Activated CD8-positive, alpha-beta memory T cell treated with anti-CD3 and anti-CD28 coated beads for 1 hour (primary cell): ENCODE measurements at places on chromosomes 11 and 22.

DNA sequence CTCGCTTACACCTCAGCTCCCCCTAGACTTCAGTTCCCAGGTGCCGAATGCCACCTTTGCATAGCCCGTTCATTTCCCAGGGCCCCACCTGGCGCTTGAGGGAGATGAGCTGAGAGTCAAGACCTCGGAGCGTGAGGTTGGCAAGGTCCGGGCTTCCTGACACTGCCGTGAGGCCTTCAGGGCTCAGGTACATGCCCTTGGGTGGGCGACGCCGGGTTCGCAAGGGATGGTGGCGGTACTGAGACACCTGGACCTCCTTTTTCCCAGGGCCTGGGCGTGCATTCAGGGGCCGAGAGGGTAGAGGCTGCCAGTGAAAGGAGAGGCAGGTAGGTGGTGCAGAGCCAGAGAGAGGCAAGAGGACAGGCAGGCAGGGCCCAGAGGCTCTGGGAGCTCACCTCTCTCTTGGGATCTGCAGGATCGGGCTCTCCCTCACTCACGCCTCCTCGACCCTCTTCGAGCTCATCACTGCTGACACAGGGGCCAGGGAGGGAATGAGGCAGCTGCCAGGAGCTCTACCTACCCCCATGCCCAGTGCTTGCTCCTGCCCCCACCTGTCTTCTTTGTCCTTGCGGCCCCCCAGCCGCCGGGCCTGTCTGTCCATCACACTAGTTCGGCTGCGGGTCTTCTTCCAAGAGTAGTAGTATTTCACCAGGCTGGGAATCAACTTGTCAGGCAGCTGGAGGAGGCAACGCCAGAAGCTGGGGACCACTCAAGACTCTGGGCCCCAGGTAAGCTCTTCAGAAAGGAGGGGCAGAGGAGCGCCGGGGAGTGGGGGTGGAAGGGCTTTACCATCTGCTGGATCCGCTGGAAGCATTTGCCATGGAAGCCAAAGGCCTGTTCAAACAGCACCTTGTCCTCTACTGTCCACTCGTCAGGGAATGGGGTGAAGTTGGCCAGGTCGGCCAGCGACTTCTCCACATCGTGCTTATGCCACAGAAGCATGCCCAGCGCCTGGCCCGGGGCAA is 2.8 kb downstream of the RCOR2 start:
- DNase-seq = no peak

DNA sequence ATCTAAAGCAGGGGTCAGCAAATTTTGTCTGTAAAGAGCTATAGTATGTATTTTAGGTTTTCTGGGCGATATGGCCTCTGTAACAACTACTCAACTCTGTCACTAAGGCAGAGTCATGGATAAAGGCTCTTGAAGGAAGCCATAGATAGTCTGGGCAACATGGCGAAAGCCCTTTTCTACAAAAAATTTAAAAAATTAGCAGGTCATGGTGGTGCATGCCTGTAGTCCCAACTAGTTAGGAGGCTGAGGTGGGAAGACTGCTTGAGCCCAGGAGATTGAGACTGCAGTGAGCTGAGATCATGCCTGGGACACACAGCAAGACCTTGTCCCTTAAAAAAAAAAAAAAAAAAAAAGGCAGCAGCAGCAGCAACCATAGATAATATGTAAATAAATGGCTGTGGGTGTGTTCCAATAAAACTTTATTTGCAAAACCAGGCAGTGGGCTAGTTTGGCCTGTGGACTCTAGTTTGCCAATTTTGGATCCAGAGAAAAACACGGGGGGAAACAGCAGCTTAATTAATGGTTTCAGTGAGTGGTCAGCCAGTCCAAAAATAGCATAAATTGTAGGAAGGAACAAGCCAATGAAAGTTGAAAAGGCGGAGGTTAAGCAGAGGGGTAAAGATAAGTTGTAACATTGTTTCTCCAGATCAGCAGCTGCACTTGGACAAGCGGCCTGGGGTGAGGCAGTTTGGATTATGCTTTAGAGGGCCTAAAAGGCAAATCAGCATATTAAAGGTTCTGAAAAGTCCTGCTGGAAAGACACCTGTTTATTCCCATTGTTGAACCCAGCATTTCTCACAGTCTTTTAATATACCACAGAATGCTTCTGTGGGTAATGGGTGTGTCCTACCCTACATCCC is 62.6 kb downstream of the KIAA1671 start:
- DNase-seq = no peak

- no peak for DNase-seq
Observed at GRCh38 chr11:132610216-132610615, 922.1 kb downstream of the OPCML start.

DNA sequence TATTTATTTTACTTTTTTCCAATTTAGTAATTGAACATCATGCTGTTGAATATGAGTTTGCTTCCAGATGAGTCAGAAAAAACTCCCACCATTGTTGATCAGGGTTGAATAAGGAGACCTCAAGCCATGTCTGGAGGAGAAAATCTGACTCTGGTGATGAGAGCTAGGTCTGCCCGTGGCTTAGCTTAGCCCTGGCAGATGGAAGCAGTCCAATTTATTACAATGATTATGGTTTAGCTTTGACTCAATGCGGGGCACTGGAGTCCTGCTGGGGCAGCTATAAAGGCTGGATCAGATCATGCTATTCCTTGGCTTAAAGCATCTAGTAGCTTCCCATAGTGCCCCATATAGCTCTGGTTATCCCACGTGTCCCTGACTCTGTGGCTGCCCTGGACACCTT is 506.5 kb downstream of the MN1 start:
- no peak for DNase-seq

DNA sequence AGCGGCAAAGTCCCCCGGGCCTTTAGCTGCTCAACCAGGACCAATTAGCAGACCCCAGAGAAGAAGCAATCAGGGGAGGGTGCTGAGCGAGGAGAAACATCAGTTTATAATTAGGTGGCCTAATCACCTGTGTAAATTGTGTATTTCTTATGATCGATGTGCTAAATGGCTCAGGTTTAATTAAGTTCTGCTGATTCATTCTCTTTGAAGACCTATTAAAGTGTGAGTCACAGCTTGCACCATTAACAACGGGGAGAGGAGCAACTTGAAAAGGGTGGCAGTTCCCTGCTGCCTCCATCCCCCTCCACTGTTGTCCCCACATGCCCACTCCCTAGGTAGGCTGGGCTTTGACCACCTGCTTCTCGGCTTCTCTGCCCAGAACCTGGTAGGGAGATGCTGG is 10.7 kb downstream of the ISX start:
- DNase-seq = no peak

GRCh38 chr22:38729946-38730345 is 24.2 kb downstream of the GTPBP1 start:
- DNase-seq = no peak

DNA sequence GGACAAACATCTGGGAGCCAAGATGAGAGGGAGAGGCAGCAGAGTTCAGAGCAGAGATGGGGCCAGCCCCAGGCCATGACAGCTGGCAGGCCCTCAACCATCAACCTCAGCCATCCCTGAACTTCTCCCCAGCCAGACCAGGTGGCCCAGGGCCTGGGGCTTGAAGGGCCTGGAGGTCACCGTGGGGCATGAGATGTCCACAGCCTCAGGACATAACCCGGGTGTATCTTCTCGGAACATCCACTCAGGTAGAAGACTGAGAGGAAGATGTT is 12.4 kb upstream of the SLC39A13 start:
- DNase-seq = no peak

- no peak for DNase-seq
Observed at GRCh38 chr11:75582506-75582894, 20.4 kb downstream of the SERPINH1 start.

- no peak for DNase-seq
Observed at GRCh38 chr11:61893981-61894380, 2.6 kb upstream of the FADS3 start.

DNA sequence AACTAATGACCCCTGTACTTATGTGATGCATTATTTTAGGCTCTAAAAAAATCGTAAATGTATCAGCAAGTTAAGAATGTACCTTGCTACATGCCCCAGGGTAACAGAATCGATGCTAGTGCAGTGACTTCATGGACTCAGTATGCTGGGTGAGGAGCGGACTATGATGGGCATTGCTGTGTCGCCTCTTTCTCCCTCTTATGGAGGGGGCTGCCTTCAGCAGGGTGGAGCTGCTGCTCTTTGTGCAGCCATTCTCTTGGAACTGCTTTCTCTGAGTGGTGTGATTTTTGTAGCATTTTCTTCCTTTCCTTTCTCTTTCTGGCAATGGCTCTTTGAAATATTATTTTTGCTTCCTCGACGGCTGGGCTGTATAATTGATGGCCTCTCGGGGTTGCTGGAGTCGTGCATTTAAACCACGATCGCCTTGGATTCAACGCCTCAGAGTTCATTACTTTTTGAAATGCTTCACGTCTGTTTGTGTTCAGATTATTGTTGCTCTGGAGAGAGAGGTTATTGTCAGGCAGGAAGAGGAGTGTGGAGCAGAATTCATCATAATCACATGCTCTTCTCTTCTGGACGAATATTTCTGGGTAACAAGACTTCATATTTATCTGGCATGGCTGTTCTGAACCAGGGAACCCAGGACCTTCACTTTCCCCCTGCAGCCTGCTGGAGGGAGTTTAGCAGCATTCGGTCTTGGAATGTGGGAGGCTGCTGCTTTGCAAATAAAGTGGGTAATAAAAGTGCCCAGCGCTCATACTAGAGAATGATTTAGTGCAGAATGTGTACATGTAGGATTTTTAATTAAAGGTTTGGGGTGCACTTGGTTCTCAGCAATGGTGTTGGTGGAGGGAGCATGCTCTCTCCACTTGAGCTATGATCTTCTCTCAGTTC is 804.2 kb downstream of the NTM start:
- no peak for DNase-seq

- no peak for DNase-seq
Observed at GRCh38 chr22:21038405-21038804, 6.0 kb upstream of the SLC7A4 start.

- no peak for DNase-seq
Observed at GRCh38 chr11:85348945-85349344, 278.2 kb downstream of the DLG2 start.

- no peak for DNase-seq
Observed at GRCh38 chr22:44730022-44730393, 22.4 kb upstream of the ARHGAP8 start.

DNA sequence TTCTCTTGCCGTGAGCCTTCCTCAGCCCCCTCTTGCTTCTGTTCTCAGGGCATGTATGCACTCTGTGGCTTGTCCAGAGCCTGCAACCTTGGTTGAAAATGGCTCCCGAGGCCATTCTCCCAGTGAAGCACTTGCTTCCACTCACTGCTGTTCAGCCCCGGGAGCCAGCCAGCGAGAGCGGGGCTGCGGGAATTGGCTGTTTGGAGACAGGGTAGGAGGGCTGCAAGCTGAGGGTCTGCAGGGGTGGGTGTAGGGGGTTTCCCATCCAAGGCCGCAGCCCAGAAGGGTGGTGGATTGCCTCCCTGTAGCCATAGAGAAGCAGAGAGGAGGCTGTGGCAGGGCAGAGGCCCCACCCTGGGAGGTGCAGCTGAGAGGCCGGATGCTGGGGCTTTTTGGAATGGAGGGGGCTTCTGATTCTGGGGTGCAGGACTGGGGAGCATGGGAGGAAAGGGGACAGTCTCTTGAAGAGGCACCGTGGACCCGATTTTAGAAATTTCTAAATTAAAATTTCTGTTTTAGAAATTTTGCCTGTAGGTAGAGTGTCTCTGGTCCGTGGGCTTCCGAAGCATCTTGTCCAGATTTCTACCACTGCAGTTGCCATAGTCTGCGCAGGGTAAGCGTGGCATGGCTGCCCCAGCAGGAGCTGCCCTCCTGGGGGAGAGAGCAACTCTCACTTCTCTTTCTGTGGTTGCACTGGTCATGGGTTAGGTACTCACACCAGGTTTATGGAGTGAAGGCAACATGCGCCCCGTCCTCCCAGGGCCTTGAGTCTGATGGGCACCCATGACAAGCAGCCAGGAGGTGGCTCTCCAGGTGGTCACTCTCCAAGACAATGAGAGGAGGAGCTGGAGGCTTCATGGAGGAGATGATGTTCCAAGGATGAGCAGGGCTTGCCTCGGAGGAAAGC is 100.2 kb downstream of the TBC1D22A start:
- no peak for DNase-seq

- DNase-seq = no peak
Observed at GRCh38 chr11:118870396-118871343, 13.0 kb upstream of the CXCR5 start.

- no peak for DNase-seq
Observed at GRCh38 chr22:34781681-34782080, 284.3 kb upstream of the ISX start.

- no peak for DNase-seq
Observed at GRCh38 chr11:65430406-65431217, 8.0 kb downstream of the NEAT1 start.

- no peak for DNase-seq
Observed at GRCh38 chr11:27465629-27466028, 7.0 kb downstream of the LGR4 start.

DNA sequence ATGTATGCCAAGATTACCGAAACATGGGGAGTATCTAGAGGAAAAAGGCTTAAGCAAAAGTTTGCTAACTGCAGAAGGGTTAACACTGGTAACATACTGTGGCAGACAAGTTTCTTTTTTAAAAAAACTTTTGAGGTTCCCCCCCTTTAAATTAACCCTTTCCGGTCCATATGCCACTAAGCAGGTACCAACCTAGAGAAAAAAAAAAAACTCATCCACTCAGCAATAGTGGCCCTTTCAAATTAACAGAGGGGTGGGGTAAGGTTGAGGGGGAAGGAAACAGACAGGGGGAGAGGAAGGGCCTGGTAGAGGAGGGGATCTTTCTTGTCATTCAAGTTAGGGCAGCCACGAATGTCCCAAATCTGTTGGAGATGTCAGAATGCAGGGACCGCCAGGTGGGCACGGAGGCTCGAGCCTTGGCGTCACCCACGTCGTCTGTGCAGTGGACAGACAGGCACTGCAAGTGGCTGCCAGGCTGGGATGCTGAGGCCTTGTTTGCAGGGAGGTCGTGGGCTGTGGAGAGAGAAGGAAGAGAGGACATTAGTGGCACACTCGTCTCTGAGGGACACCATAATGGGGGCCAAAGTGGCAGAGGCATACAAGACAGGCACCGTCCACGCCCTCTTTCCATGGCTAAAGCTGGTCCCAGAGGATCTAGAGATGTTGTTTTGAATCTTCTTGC is 50.8 kb downstream of the MN1 start:
- no peak for DNase-seq

DNA sequence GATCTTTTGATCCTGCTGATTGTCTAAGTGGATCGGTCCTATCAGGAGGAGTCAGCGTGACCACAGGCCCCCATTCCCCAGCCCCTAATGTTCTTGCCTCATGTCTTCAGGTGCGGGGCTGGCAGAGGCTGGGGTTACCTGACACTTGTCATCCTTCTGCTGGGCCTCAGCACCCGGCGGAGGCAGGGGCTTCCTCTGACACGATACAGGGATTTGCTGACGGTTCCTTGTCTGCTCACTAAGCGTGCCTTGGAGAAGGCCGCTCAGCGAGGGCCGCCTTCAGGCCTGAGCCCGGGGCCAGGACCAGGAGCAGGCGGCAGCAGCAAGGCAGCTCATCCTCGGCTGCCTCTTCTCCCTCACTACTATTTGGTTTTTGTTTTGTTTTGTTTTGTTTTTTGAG is 45.7 kb upstream of the KCNQ1OT1 start:
- no peak for DNase-seq

- DNase-seq = no peak
Observed at GRCh38 chr11:70527429-70528045, 129.2 kb downstream of the CTTN start.

- no peak for DNase-seq
Observed at GRCh38 chr11:12161603-12162350, 51.4 kb downstream of the MICAL2 start.
